ENCODE measurements at places on chromosomes 6 and 20. TPM values are rescaled to one million over a fixed set of nuclear protein-coding genes. Genes with fewer than 3 reads are reported as not detected.
A peak's percentile ranks its signal among the peaks of the same experiment; 100 is the strongest.

Gene SMLR1
- not detected for total RNA-seq

Gene TRIM40
- not detected for total RNA-seq

Gene SSTR4
- not detected for total RNA-seq

Gene SERAC1
- 7.1 TPM for total RNA-seq

Gene RIPOR3
- 19.1 TPM for total RNA-seq

Gene MAP3K5
- 5.4 TPM for total RNA-seq

Gene CYP21A2
- total RNA-seq: not detected

Gene PTPRA
- 56.9 TPM for total RNA-seq

Gene GPR6
- total RNA-seq: not detected

Gene TCF21
- total RNA-seq: not detected

Gene THBS2
- 0.13 TPM for total RNA-seq

Gene SLCO4A1
- total RNA-seq: 48.8 TPM

DNA sequence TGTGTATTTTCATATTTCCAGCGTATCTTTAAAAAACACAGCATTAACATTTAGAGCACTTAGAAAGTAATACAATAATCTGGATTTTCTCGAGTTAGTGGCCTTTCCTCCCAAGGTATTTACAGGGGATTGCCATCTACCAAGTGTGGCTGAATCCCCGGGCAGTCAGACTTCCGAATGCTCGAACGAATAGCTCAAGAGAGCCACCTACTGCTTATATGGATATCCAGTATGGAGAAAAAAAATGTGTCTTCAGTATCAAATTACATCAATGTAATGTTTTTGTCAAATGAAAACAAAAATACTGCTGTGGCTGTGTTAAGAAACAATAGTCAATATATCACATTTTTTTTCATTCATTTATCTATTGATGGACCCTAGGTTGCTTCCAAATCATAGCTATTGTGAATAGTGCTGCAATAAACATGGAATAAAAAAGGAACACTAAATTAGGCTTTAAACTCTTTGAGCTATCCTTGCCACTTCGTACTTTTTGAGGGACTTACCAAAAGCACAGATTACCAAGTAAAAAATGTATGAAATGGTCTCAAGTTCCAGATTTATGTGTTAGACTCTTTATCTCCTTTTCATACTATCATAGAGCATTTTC is 654.5 kb upstream of the PTCHD4 start:
- peak; percentile 78 for DNase-seq

DNA sequence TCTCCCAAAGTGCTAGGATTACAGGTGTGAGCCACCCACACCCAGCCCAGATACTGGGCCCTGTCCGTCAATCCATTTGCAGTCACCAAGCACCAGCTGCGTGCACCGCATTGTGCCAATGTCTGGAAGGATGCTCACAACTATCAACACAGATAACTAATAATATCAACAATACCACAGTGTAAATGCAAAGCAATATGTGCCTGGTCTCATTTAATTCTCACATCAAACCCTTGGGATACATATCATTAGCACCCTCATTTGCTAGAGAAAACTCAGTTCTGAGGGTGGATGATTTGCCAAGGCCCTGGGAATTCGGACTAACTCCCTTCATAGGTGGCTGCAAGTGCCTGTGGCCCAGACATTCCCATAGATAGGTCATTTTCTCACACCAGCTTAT is 14.5 kb downstream of the RIPOR3 start:
- no peak for DNase-seq

DNA sequence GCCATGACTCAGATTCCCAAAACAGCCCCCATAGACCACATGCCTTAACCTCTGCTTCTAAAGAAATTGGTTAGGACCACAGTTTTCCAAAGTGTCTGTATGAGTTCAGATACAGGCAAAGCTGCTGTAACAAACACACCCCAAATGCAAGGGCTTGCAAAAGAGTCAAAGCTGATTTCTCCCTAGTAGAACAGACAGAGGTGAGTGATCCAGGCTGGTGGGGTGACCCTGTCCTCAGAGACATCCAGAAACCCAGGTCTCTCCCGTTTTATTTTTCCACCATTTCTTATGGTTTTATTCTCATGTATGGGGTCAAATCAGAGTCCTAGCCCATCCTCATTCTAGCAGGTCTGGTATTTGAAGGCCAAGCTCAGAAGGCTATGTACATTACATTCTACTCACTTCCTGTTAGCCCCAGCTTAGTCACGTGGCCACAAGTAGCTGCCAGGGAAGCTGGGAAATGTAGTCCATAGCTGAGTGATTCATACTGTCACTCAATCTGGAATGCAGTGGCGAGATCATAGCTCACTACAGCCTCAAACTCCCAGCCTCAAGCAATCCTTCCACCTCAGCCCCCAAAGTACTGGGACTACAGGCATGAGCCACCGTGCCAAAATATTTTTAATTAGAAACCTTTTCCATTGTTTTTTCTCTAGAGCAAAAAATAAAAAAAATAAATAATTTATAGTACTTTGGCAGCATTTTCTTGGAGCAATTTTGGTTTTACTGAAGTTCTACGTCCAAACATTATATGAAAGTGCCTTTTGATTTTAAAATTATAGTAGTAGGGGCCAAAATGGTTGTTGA is 175.2 kb downstream of the ZMYND8 start:
- peak; percentile 65 for DNase-seq

DNA sequence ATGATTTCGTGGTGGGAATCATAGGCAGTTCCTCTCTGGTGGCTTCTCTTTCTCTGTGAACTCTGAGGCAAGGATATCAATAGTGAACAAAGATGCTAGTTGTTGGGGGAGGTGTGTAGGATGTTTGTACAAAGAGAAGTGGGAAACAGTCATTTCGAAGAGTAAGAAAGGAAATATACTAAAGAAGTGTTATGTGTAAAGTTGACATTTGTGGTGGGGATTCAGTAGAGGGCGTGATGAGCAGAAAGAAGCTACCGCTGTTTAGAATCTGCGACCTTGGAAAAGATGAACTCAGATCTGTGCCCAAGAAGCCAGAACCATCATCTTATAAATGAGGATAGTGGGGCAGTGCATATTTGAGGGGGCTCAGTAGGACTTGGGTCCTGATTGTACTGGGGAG is 11.4 kb downstream of the SLC35F1 start:
- DNase-seq: peak; percentile 21

- DNase-seq: no peak
Observed at GRCh38 chr6:111766201-111766857, 106.9 kb downstream of the FYN start.

DNA sequence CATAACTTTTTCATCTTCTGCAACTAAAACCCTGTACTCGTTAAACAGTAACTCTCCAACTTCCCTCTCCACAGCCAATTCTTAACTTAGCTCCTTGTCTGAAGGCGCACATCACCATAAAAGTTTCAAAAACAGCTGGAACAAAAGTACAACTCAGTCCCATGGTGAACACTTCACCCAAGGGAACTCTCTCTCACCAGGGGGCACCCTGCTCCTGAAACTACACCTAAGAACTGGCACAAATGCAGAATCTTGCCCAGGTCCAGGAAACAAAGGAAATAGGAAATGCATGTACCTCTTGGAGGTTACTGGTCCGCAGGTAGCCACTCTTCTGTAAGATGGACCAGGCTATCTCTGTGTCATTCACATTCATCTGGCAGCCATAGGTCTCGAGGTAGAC is 6.6 kb downstream of the CDK5RAP1 start:
- DNase-seq: no peak

DNA sequence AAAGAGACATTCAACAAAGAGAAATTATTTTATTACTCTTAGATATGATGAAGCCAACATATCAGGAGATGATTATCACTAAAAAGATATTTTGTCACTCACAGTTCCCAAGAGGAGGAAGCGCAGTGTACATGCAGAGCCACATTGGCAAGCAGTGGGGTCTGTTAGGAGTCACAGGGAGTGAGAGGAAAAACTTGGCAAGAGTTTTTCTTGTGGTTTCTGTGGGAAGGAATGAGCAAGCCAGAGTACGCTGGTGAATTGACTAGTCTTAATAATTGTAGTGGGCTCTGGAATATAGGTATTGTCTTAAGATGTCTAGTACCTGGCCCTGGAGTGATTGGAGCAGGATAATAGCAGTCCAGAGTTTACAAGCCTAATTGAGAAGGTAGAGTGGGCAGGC is 1095.2 kb downstream of the GRIK2 start:
- no peak for DNase-seq

DNA sequence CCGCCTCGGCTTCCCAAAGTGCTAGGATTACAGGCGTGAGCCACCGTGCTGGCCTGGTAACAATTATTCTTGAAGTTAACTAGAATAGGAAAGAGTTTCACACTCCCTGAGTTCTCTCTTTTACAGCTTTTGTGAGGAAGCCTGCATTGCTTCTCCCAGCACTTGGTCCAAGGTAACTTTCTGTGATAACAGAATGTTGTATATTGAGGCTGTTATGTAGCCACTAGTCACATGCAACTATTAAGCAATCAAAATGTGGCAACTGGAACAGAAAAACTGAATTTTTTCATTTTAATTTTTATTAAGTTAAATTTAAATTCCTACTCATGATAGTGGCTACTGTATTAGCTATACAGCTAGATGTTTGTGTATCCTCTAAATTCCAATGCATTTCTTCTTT is 2.5 kb downstream of the TRIM38 start:
- no peak for DNase-seq

- DNase-seq: peak; percentile 68
Observed at GRCh38 chr6:19837511-19838441, 606 bp downstream of the ID4 start.

DNA sequence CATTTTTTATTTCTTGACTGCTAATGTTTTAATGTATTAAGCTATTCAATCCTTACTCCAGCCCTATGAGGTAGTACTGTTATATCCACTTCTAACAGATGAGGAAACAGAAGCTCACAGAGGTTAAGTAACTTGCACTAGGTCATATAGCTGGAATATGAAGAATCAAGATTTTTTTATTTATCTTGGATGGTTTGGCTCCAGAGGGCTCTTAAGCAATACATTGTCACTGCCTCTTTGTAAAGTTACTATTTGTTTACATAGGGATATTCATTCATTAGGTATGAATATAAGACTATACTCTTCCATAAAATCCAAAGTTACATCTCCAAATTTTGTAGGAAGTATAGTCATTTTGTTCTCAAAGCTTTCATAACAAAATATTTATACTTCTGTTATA is 113.8 kb downstream of the LAMP5 start:
- DNase-seq: no peak

- DNase-seq: no peak
Observed at GRCh38 chr6:120671519-120671918, 662.8 kb downstream of the TBC1D32 start.

GRCh38 chr6:34531580-34532201 is 24.4 kb downstream of the SPDEF start:
- peak; percentile 37 for DNase-seq

GRCh38 chr6:167564416-167565250 is 239.7 kb downstream of the TTLL2 start:
- no peak for DNase-seq

DNA sequence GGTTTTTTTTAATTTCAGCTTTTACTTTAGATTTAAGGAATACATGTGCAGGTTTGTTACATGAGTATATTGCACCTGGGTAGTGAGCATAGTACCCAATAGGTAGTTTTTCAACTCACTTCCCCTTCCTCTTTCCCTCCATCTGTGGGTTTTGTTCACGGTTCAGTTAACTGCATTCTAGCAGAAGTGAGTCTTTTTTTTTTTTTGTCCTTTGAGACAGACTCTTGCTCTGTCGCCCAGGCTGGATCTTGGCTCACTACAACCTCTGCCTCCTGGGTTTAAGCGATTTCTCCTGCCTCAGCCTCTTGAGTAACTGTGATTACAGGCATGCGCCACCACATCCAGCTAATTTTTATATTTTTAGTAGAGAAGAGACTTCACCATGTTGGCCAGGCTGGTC is 8.7 kb downstream of the UBR2 start:
- DNase-seq: no peak

DNA sequence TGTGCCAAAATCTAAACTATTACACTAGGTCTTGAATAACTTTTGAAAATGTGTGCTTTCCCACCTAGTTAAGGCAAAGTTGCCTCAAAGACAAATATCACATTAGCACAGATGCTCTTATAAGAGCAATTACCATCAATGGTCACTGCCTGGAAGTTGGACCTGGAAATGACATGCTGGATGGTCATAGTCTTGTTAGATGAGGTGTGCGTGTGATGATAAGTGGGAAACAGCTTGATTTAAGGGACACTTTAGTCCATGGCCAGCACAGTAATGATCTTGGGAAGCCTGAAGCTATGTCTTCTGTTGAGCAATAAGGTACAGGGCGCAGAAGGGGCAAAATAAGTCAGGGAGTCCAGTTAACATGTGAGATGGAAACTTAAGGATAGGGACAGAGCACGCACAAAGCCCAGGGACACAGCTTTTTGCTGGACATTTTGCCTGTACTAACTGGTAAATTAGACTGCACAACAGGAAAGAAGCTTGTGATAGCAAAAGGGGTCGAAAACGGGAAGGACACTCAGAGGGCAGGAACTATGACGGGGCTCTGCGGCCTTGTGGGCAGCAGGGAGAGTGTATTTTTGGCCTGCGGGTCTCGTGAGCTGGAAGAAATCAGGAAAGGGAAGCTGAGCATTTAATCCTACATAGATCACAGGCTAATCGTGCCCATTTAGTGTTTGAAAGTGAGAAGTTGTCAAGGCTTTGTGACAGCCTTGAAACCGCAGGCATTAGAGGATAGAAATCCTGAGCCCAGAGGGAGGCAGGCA is 66.7 kb upstream of the BMP2 start:
- no peak for DNase-seq

DNA sequence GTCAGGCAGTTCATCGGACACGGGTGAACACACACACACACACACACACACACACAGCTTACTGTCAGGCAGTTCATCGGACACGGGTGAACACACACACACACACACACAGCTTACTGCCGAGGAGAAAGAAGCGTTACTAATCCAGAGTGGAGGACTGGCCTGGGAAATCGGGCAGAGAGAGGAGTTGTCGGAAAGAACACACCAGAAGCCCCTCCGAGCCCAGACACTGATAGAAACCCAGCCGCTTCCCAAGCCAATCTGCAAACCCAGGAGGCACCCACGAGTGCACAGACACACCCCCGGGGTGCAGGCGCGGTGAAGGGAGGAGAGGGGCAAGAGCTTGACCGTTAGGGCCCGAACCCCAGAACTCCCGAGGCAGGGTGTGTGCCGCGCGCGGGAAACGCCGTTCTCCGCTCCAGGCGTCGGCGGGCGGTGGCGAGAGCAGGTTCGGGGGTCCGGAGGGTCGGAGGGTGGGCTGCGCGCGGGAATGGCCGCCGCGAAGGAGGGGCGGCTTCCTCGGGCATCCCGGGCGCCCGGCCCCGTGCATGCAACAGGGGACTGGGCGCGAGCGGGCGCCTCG is 636 bp downstream of the ELOVL2 start:
- DNase-seq: no peak

- peak; percentile 75 for DNase-seq
Observed at GRCh38 chr6:28896505-28897368, 27.0 kb downstream of the TRIM27 start.

GRCh38 chr6:38415231-38416005 is 224.3 kb downstream of the BTBD9 start:
- no peak for DNase-seq

DNA sequence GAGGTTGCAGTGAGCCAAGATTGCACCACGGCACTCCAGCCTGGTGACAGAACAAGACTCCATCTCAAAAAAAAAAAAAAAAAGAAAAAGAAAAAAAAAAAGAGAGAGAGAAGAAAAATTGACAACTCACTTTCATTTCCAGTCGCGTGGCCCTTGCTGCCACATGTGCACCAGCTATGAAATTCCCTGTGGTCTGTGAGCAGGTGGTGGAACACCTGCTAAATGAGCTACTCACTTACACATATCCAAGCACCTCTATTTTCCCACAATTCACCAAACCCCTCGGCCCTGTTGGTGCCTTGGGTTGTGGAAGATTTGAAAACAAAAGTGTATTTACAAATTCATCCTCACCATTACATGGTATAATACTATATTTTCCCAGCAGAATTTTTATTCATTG is 105.2 kb upstream of the ASF1A start:
- no peak for DNase-seq

GRCh38 chr6:94511502-94512088 is 1065.7 kb upstream of the MANEA start:
- no peak for DNase-seq

Data from A673 (cell line).